ENCODE measurements at places on chromosomes 1 and 21.

DNA sequence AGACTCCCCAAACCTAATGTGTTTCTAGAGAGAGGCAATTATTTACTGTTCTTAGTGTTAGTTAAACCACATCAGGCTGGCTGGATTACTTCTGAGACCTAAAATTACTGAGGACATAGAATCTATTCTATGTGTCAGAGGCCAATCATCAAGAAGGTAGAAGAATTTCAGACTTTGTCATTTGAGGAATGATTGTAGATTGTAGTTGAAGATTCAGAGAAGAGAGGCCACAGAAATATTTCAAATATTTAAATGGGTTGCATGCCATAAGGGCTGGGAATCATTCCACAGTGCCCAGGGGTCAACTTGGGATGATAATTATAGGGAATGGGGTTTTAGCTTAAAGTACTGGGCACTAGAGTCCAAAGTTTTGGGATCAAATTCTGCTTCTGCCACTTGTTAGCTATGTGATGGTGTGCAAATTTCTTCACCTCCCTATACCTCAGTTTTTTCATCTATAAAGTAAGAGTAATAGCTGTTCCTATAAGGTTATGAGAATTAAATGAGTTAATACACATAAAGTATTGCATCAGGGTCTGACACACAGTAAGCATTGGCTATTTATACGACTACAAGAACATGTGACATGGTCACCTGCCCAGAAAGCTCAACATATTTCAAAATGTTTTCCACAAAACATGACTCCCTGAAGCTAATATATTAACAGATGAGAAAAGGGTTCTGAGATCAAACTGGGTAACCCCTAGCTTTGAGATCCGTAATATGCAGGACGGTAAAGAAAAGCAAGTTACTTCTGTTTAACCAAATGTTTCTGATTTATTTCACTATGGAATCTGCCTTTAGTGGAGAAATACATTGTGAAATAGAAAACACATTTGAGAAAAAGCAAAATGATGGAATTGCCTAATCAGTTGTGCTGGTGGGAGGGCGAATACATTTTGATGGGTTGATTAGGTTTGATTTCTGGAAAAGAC is 69.7 kb upstream of the SPAG17 start:
- DNase-seq: no peak

- no peak for DNase-seq
Observed at GRCh38 chr1:219149953-219150352, 23.7 kb upstream of the LYPLAL1 start.

GRCh38 chr1:212987702-212988322 is 27.9 kb downstream of the ANGEL2 start:
- no peak for DNase-seq

DNA sequence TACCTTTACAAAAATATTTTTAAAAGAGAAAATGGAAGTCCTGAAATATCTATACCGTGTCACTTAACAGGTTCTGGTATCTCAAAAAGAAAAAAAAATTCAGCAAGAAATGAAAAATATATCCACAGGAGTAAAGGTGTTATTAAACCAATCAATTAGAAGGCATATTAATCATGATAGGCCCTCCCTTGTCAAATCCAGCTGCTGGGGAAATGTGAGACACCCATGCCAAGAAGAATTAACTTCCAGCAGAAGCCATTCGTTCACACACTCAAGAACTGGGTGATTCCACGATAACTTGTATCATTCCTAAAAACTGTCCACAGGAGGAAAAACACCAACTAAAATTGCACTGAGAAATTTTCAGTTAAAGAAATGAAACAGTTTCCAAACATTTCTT is 57.6 kb downstream of the APP start:
- DNase-seq: no peak

- DNase-seq: no peak
Observed at GRCh38 chr1:32536117-32536516, 3.1 kb upstream of the ZBTB8A start.

GRCh38 chr1:64505232-64505943 is 35.5 kb downstream of the CACHD1 start:
- no peak for DNase-seq

GRCh38 chr1:162696286-162696862 is 64.1 kb downstream of the DDR2 start:
- DNase-seq: no peak

- no peak for DNase-seq
Observed at GRCh38 chr1:54997711-54997986, 1.1 kb upstream of the BSND start.

DNA sequence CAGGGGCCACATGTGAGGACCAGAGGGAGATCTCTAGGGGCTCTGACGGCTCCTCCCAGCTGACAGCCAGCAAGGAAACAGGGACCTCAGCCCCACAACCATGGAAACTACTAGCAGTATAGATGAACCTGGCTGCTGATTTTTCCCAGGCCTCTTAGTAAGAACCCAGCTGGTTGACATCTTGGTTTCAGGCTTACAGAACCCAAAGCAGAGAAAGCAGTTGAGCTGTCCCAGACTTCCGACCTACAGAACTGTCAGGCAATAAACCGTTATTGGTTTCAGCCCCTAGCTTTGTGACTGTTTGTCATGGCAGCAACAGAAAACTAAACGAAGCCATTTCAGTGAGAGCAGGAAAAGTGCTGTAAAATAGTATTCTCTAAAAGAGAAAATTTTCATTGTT is 36.4 kb downstream of the ETS2 start:
- DNase-seq: no peak

GRCh38 chr1:52748119-52748518 is 21.9 kb downstream of the ZYG11B start:
- DNase-seq: no peak

DNA sequence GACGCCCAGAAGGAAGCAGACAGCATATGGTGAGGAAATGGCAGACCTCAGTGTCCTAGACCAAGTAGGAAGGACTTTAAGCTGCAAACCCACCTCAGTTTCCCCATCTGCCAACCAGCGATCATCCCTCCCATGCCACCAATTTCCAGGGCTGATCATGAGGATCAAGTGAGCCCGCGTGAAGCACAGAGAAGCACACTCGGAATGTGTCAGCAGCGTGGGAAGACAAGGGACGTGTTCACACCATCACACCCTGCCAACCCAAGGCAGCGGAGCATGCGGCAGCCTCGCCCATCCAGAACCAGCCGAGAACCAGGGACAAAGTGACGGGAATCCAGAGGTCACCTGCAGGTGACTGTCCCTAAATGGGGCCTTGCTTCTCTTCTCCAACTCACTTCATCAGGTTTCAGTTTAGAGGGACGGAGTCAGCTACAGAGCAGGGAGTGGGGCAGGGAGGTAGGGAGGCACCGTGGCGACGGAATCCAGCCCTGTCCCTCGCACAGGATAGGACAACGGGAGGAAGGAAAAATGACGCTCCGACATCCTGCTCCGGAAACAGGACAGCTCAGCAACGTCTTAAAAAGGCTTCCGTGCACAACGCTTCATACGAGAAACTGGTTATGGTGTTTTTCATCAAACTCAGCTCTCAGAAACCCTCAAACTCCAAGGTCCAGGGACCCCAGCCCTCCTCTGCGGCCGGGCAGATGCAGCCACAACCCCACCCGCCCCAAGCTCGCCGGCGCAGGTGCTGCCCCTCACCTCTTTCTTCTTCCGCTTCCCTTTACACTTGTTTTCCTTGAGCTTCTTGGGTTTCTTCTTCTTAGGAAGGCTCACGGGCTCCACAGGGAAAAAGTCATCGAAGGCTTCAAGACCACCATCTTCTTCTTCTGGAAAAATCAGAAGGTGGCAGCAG is 12.5 kb downstream of the CHD5 start:
- DNase-seq: no peak

DNA sequence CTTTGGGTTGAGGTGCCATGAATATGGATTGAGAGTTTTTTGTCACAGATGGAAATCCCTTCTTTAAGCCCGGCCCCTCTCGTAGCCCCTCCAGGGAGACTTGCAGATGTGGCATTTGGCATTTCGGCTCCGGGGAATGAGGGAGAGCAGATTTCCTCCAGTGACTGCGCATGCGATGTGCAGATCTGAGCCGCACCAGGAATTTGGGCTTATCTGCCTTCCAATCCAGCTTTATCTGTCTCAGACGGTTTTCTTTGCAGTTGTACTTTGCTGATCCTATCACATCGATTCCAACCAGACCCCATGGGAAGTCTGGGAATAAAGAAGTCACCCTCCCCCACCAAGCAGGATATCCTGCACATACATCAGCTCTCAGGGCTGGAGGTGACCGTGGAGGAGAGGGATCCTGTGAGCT is 11.7 kb downstream of the KIF26B start:
- no peak for DNase-seq

DNA sequence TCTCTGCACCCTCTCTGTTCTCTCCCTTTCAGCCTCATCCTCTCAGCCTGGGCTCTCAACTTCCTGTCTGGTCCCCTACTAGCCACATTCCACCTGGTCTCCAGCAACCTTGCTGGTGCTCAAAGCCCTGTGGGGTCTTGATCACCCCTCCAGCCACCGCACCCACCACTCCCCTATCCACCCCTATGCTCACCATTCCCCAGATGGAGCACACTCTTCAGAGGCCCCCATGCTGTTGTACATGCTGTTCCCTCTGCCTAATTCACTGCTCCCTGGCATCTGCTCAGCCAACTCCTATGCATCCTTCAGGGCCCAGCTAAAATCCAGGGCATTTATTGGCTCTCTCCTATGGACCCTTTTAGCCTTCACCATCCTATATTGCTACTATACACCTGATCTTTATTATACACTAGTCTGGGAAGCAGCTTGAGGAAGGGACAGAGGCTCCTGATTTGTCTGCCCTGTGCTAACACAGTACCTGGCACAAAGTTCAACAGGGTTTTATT is 81.0 kb downstream of the GLIS1 start:
- DNase-seq: no peak

DNA sequence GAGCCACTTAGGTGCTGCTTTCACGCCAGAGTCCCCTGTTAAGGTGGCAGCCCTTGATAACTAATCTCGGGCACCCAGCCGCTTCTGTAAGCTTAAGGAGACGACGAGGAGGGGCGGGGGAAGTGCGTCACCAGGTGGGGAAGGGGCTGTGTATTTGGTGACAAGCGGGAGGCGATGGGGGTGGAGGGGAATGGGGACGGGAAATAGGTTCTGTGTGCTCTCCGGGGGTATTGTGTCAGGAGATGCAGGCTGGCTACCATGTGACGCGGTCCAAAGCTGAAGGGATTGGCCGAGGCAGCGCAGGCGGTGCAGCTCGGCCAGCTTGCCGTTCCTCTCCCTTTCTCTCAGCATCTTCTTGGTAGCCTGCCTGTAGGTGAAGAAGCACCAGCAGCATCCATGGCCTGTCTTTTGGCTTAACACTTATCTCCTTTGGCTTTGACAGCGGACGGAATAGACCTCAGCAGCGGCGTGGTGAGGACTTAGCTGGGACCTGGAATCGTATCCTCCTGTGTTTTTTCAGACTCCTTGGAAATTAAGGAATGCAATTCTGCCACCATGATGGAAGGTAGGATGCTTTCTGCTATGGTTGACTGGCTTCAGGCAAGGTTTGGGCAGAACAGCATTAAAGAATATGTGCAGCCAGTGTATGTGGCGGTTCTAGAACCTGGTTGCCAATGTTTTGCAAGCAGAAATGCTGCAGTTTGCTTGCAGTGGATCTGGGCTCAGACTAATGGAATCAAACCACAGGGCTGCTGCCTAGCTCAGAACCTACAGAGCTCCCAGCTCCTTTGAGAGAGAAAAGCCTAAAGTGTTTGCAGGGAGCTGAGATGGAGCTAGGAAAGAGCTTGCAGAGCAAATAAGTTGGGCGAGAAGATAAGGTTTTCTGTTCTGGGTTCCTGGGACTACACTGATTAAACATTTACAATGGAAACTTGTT is at the start of gene SGIP1:
Gene SGIP1, plus strand, starts transcription at position 350 of the 937 bp plus-strand sequence. Its CDS starts 206 bp downstream, at position 556.
- no peak for DNase-seq

GRCh38 chr1:109269981-109270622 is 12.8 kb downstream of the PSRC1 start:
- DNase-seq: no peak

DNA sequence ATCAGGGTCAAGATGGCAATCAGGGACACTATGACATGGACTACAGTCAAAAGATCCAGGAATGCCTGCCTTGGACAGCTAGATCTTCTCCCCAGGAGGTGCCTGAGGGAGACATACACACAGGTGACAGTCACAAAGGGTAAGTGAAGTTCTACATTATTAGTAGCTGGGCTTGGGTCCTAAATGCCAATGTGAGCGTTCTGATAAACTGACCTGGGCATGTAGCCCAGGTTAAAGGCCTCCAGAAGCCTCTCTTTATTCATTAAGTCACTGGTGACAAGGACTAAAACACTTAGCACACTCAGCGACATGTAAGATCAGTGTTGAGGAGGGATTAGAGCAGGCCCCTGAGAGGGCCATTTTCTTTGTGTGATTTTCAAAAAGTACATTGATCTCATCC is 48.9 kb upstream of the HSD17B7 start:
- DNase-seq: no peak

DNA sequence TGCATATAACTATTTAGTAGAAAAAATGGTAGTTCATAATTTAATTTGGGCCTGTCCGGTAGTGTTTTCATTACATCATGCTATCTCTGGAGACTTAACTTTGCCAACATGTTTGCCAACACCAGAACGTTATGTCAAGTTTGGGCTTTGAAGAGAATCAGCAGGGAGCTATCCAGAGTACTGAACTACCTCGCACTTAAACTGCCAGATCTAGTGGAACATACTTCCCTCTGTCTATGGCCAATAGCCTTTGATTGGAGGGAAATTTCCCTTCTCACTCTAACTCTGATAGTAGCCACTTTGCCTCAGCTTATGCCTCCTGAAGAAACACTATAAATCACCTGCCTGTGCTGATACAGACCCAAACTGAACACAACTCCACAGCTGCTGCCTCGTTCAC is 10.0 kb downstream of the LRRC53 start:
- DNase-seq: no peak

DNA sequence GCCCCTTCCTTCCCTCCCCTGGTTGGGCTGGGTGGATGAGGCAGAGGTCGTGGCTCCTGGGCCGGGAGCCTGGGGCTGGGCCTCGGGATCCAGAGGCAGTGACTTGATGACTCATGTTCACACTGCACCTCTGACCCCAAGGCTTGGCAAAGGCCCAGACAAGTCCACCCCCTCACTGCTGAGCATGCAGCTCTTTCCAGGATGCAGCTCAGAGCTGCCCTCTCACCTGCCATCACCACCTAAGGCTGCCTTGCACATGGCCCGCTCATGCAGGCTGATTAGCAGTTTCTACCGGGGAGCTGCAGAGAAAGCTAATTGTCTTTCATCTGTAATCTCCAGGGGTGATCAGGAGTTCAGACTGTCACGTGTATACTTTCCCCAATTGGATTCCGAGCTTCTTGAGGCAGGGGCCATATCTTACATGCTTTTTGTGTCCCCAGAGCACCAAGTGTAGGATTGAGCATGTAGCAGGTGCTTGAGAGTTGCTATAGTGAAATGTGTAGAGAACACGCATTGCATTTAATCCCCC is 62.1 kb downstream of the LRRN2 start:
- no peak for DNase-seq

- DNase-seq: no peak
Observed at GRCh38 chr1:64162804-64163203, 40.6 kb upstream of the UBE2U start.

GRCh38 chr1:186761358-186761757 is 67.4 kb upstream of the PLA2G4A start:
- no peak for DNase-seq

- no peak for DNase-seq
Observed at GRCh38 chr1:226665505-226666163, 73.4 kb downstream of the ITPKB start.

Data from activated CD8-positive, alpha-beta memory T cell treated with anti-CD3 and anti-CD28 coated beads for 48 hours (primary cell).